ENCODE measurements at places on chromosomes 1 and 21.

GRCh38 chr1:32208891-32209328 lies at the start of gene DCDC2B:
Gene DCDC2B, plus strand, starts transcription at chr1:32209089. Its CDS starts 5 bp downstream, at chr1:32209094.
- DNase-seq = peak; percentile 65
- H3K4me1 ChIP-seq = peaks cover 22% of the 10 kb centered on the region
- peaks cover 12% of the 10 kb centered on the region for H3K36me3 ChIP-seq
- H3K27me3 ChIP-seq = no peaks in the 10 kb centered on the region

DNA sequence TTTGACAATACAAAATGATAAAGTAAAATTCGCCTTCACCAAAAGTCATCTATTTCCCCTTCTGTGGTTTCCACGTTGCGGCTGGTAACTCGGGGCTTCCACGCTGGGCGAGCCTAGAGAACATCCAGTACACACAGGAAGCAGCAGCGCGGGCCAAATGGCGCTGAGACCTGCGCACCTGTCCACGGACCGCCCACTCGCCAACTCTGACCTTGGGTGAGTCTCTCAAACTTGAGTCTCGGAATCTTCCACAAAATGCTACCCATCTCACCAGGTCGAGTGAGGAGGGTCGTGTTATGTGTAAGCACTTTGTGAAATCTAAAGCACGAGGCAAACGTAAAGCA lies 820 bp upstream of the TTF2 start:
- no peaks in the 10 kb centered on the region for H3K27me3 ChIP-seq
- H3K4me3 ChIP-seq = peak overlapping the region; percentile 92
- H3K36me3 ChIP-seq = no peaks in the 10 kb centered on the region
- DNase-seq = no peak
- peaks cover 5% of the 10 kb centered on the region for H3K4me1 ChIP-seq

DNA sequence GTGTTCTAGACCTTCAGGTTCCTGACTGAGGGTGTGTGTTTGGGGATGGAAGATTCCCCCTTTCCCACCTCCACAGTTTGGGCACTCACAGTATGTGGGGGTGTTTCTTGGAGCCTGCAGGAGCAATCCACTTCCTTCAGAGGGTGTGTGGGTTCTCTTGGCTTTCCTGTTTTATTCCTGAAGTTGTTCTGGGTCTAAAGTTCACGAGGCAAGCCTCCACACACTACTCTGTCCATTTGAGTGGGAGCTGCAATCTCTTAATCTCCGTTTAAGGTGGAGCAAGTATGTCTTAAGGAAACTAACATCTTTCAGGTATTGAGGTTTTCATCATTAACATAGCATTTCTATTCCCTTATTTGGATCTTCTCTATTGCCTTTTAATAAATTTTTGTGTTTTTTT lies 141.8 kb downstream of the TENT5C start:
- DNase-seq = no peak
- no peak overlapping the region for H3K4me3 ChIP-seq
- no peak overlapping the region for H3K27ac ChIP-seq
- no peaks in the 10 kb centered on the region for H3K27me3 ChIP-seq
- H3K36me3 ChIP-seq = no peaks in the 10 kb centered on the region
- H3K4me1 ChIP-seq = no peaks in the 10 kb centered on the region

DNA sequence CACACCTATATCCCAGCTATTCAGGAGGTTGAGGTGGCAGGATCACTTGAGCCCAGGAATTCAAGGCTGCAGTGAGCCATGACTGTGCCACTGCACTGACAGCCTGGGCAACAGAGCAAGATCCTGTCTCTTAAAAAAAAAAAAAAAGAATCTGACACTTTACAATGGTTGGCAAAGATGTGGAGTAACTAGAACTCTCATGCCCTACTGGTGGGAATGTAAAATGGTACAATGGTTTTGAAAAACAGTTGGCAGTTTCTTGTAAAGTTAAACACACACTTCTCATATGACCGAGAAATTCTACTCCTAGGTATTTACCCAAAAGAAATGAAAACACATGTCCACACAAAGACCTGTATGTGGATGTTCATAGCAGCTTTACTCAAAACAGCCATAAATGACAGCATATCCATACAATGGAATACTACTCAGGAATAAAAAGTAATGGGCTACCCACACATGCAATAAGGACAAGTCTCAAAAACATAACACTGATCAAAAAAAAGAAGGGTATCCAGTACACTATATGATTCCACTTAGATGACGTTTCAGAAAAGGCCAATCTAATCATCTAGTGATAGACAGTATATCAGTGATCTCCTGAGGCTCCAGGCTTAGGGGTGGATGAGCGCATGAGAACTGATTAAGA lies 58.1 kb downstream of the HLCS start:
- H3K27ac ChIP-seq = no peak overlapping the region
- DNase-seq = peak; percentile 34
- H3K4me1 ChIP-seq = peaks cover 13% of the 10 kb centered on the region

DNA sequence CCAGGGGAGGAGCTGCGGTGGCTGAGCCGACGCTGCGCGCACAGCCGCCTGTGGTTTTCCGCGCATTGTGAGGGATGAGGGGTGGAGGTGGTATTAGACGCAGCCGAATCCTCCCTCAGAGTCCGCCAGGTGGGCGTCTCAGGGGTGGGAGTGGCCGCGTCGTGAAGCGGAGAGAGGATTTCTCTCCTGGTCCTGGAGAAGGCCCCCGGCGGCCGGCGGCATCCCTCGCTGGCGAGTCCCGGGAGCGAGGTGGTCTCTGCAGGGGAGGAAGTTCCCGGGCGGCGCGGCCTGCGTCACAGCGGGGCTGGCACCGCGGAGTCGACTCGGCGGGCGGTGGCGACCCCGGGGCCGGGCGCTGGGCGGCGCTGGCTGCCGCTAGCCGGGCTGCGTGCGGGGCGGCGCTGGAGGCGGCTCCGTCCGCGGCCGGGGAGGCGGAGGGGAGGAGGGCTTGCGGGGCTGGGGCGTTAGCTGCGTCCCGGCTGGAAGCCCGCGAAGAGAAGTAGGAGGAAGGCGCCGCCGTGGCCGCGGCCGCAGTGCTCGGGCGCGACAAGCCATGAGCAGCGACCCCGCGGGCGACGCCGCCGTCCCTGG lies at the start of gene LRRC8C:
Gene LRRC8C (plus strand): TSS at position 464 of the 591 bp plus-strand sequence. CDS start 53,354 bp downstream, outside the sequence.
- DNase-seq = peak; percentile 80
- H3K27me3 ChIP-seq = no peaks in the 10 kb centered on the region
- peak within 1 kb of the TSS; percentile 74 for H3K4me3 ChIP-seq

GRCh38 chr1:1032424-1032823 lies 12.5 kb downstream of the AGRN start:
- DNase-seq = no peak
- H3K4me1 ChIP-seq = peaks cover 66% of the 10 kb centered on the region
- H3K4me3 ChIP-seq = no peak overlapping the region
- H3K27me3 ChIP-seq = no peaks in the 10 kb centered on the region

- peaks cover 3% of the 10 kb centered on the region for H3K36me3 ChIP-seq
- H3K4me1 ChIP-seq = peaks cover 7% of the 10 kb centered on the region
- H3K27ac ChIP-seq = no peak overlapping the region
Measured at GRCh38 chr1:42692461-42692860, 10.2 kb downstream of the YBX1 start.

- no peak for DNase-seq
- H3K4me3 ChIP-seq = no peak overlapping the region
- H3K4me1 ChIP-seq = peaks cover 3% of the 10 kb centered on the region
- peaks cover 59% of the 10 kb centered on the region for H3K27me3 ChIP-seq
Measured at GRCh38 chr1:2928366-2929325, 92.6 kb upstream of the ACTRT2 start.

DNA sequence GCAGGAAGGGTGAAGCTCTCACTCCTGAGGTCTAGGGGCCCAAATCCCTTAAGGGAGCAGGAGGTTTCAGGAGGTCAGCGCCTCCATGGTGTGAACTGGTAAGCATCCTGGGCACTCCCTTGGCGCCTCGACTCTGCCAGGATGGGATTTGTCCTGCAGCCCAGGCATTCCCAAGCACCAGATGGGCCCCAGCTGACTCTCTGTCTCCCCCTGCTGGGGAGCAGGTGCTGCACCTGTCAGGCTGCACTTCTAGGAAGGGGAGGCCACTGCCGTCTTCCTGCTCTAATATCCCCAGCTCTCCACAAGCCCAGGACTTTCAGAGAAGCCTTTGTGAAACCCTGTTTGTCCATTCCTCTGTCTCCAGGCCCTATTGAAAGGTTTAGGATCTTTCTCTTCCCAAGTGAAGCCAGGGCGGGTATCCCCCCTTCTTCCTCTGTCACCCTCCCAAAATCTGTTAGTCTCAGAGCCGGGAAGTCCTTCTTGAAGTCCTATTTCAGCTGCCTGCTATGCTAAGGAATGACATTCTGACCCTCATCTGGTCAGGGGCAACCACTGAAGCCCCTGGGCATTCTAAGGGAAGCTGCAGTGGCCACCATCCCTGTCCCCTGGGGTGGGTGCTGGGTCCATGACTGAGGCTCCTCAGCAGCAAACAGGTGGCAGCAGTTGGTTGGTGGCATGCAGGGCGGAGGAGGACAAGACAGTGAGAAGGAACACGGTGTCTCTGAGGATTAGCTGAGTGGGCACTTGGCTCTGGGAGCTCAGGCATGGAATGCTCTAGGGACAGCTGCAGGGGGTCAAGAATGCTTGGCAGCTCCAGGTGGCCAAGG lies 3.2 kb downstream of the MYBPH start:
- DNase-seq = peak; percentile 48
- H3K36me3 ChIP-seq = no peaks in the 10 kb centered on the region
- H3K27me3 ChIP-seq = no peaks in the 10 kb centered on the region

- peaks cover 5% of the 10 kb centered on the region for H3K36me3 ChIP-seq
- H3K27ac ChIP-seq = no peak overlapping the region
- H3K4me1 ChIP-seq = peaks cover 35% of the 10 kb centered on the region
Measured at GRCh38 chr1:228140724-228141225, 696 bp downstream of the GUK1 start.

- no peaks in the 10 kb centered on the region for H3K36me3 ChIP-seq
- H3K4me3 ChIP-seq = peak within 1 kb of the TSS; percentile 79
- H3K27me3 ChIP-seq = no peaks in the 10 kb centered on the region
- peak; percentile 76 for DNase-seq
Measured at GRCh38 chr1:63593303-63593885, at the start of gene PGM1. Gene PGM1, plus strand, starts transcription at chr1:63593411. Its CDS starts 78 bp downstream, at chr1:63593489.

DNA sequence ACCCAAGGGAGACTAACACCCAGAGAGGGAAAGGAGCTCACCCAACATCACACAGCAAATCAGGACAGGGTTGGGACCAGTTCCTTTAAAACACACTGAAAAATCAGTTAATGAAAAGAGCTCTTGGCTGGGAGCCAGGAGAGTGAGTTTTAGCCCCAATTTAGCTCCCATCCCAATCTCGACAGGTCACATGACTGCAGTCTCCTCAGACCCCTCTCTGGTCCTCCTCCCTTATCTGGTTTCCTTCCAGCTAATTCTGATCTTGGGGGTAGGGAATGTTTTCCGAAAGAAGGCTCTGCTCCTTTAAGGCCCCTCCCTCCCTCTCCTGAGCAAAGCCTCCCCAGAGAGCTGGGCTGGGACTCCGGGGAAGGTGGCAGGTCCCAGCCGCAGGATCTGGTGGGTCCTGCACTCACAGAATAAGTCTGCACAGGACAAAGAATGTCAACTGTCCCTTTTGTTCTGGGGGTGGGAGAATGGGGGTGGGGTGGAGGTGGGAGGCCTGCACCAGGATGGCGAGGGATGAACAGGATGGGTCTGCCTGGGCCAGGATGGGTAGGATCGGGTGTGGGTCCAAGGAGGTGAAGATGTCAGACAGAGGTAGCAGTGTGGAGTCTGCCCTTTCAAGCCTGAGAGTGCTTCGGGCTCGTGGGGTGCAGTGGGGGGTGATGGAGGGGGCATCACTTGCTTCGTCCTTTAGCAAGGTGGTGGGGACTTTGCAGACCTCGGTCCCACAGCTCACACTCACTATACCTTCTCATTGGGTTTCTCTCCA lies 57.3 kb upstream of the SSBP3 start:
- no peak overlapping the region for H3K27ac ChIP-seq
- no peaks in the 10 kb centered on the region for H3K27me3 ChIP-seq
- no peak for DNase-seq
- H3K4me3 ChIP-seq = no peak overlapping the region
- no peaks in the 10 kb centered on the region for H3K36me3 ChIP-seq

GRCh38 chr1:150577557-150578271 lies 1.7 kb downstream of the MCL1 start:
- H3K4me3 ChIP-seq = peak overlapping the region; percentile 92
- peaks cover 10% of the 10 kb centered on the region for H3K4me1 ChIP-seq
- DNase-seq = peak; percentile 55
- no peaks in the 10 kb centered on the region for H3K27me3 ChIP-seq
- peak overlapping the region; percentile 99 for H3K27ac ChIP-seq
- peaks cover 23% of the 10 kb centered on the region for H3K36me3 ChIP-seq

All from mesenchymal stem cell (in vitro differentiated cells and primary cell).